Keratinocyte (primary cell): ENCODE measurements at places on chromosomes 2 and 18. TPM values are rescaled to one million over a fixed set of nuclear protein-coding genes. Genes with fewer than 3 reads are reported as not detected.

C18orf32 gene
- 22.7 to 35.7 TPM (median 23.5 TPM) in 3 replicates for polyA plus RNA-seq

- DNase-seq = no peak
Measured at GRCh38 chr2:190862571-190862991, 18.0 kb upstream of the GLS start.

- DNase-seq = no peak
Measured at GRCh38 chr18:41967680-41968079, 12.6 kb downstream of the PIK3C3 start.

DNA sequence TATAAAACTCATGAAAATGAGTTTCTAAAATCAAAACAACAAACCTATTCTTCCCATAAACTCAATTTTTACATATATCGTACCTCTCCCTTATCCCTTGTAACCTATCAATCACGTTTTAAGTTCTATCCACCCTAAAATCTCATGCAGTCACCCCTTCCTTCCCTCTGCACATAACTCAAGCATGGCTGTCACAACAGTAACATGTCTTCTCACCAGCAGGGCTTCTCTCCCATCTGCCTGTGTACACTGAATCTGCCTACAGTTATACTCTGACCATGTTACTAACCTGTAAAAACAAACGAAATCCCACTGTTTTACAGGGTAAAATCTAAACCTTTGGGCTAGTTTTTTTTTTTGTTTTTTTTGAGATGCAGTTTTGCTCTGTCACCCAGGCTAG is 68.2 kb downstream of the MAP4K3 start:
- no peak for DNase-seq

DSC2 gene
- polyA plus RNA-seq = 32.1 to 48.6 TPM (median 37.1 TPM) in 3 replicates

DNA sequence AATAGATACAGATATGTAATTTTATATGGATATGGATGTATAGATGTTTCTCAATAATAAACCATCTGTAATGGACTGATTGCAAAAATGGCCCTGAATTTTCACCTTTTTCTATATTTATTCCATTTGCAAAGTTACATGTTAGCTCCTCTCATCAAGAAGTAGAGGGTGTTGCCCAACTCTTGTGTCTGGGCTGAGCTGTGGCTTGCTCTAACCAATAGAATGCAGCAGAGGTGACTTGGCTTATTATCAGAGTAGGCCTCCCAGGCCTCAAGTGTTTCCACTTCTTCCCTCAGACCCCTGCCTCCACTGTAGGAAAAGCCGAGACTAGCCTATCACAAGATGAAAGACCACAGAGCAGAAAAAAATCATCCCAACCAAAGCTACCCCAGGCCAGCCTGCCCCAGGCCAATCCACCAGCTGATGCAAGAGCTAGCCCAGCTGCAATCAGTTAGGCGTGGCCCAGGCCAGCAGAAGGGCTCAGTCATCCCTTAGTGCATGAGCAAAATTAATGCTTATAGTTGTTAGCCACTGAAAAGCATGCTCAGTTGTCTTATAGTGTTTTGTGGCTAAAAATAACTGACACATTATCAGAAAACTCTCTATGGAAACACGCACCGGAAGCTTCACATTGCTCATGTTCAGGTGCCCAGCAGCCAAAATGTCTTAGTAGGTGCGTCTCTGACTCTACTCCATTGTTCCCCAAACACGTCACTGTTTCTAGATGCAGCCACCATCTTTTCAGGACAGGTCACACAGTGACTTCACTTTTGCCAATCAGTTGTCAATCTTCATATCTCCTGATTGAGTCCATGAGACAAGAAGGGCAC is 464.0 kb downstream of the FBXO15 start:
- DNase-seq = no peak

DNA sequence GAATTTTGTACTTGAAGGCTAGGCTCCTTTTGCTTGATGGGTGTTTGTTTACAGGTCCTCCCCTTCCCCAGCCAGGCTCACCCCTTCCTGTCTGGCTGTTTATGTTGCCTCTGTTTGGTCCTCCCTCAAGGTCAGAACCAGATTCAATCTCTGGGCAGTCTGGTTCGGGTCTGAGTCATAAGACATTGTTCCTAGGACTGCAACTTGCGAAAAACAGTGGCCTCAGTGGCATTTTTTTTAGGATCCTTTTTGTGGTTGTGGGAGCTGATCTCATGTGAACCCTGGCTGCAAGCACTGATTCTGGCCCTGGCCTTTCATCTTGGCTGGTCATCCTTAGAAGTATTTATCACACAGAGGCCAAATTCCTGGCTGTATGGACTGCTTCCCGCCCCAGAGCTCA is 370.4 kb downstream of the CLIP4 start:
- DNase-seq = no peak

FOXD4L1 gene
- 0.05 to 0.09 TPM (median 0.08 TPM) in 3 replicates for polyA plus RNA-seq

BCL11A gene
- polyA plus RNA-seq = 3.8 to 5.3 TPM (median 5.0 TPM) in 3 replicates

INHA gene
- 0.18 to 0.79 TPM (median 0.20 TPM) in 3 replicates for polyA plus RNA-seq

RGPD3 gene
- 0.06 to 0.09 TPM (median 0.06 TPM) in 3 replicates for polyA plus RNA-seq

DNA sequence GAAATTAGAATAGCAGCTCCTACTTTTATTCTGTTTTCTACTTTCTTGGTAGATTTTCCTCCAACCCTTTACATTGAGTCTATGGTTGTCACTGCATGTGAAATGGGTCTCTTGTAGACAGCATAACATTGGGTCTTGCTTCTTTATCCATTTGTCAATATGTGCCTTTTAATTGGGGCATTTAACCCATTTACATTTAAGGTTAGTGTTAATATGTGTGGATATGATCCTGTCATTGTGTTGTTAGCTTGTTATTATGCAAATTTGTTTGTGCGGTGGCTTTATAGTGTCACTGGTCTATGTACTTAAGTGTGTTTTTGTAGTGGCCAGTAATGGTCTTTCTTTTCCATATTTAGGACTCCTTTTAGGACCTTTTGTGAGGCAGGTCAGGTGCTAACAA is 276.9 kb upstream of the SPHKAP start:
- DNase-seq = no peak

CNDP1 gene
- polyA plus RNA-seq = not detected in 3 replicates

DNA sequence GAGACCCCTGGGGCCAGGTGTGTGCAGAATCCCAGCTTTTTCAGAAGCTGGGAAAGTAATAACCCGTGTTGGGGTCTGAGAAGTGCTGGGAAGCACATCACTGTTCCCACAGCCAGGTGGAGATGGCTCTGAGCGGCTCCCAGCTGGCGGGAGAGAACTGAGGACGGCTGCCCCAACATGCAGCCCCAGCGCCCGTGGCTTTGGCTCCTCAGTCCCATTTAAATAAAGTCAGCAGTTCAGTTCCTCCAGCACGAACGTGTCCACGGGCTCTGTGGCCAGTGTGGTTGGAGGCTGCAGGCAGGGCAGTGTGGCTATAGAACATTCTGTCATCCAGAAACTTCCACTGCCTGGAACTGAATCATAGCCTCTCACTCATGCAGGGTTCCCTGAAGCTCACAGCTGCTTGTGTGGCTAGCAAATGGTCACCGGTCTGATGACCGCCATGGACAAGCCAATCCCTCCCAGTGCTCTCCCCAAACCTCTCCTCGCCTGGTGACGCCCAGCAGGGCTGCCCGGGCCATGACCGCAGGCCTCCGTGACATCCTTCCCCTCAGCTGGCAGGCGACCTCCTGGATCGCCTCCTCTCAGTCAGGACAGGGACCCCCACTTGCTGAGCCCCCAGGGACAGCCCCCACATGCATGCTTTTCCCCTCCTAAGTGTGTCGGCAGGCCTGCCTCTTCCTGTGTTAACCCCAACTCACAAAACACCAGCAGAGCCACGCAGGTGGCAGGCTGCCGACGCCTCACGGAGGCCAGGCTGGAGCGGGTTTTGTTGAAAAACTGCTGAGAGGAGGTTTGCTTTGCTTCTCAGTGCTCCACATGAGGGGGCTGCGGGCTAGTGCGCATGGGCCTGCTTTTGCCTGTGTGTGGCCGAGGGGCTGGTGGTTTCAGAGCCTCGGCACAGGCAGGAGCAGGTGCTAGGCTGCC is 1.3 kb downstream of the RTP5 start:
- DNase-seq = no peak

TYW5 gene
- polyA plus RNA-seq = 6.9 to 9.9 TPM (median 7.0 TPM) in 3 replicates

GRCh38 chr2:72803151-72803550 is 22.7 kb downstream of the EXOC6B start:
- no peak for DNase-seq

TMEM169 gene
- 0.07 to 0.08 TPM in 2 of 3 replicates, not detected in the other for polyA plus RNA-seq

GALR1 gene
- not detected in 3 replicates for polyA plus RNA-seq

- no peak for DNase-seq
Measured at GRCh38 chr2:99624677-99625076, 134.9 kb upstream of the REV1 start.

GRCh38 chr2:65483763-65484162 is 51.4 kb upstream of the SPRED2 start:
- no peak for DNase-seq

TRIM43 gene
- polyA plus RNA-seq = not detected in 3 replicates

DNA sequence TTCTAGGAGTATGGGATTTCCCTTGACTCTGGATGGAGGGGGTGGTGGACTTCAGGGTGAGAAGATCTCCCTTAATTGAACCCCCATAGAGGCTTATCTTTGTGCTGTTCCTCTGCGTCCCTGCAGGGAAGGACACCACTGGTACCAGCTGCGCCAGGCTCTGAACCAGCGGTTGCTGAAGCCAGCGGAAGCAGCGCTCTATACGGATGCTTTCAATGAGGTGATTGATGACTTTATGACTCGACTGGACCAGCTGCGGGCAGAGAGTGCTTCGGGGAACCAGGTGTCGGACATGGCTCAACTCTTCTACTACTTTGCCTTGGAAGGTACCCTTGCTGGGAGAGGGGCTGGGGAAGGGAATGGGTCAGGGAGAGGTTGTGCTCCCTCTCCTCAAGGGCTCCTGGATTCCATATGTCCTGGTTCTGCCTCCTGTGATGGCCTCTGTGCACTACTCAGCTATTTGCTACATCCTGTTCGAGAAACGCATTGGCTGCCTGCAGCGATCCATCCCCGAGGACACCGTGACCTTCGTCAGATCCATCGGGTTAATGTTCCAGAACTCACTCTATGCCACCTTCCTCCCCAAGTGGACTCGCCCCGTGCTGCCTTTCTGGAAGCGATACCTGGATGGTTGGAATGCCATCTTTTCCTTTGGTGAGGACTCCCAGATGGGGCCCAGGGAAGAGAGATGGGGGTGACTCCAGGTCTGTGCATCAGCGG is 19.3 kb downstream of the PRKAG3 start:
- no peak for DNase-seq

EN1 gene
- 0.05 to 0.24 TPM (median 0.08 TPM) in 3 replicates for polyA plus RNA-seq

GRCh38 chr18:66226782-66227181 is 377.1 kb downstream of the CDH19 start:
- no peak for DNase-seq

DNA sequence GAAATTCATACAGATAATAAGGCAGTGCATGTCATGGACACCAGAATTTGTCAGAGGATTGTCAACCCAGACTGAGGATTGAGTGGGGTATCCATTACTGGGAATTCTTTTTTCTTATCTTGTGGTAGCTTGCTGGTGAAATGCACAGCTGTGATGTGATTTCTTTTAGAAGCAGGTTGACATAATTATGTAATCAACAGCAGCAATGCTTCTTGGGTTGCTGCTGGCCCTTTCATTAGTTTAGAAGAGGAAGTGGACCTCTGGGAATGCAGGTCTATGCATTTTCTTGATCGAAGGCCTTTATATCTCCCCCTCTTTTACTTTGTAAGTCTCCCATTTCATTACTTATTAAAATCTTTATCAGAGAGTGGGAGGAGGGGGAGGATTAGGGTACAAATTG is 319.9 kb downstream of the AGPS start:
- DNase-seq = no peak

SLC4A3 gene
- 6.2 to 11.4 TPM (median 9.6 TPM) in 3 replicates for polyA plus RNA-seq

GALNT5 gene
- 6.8 to 10.9 TPM (median 8.3 TPM) in 3 replicates for polyA plus RNA-seq

DNA sequence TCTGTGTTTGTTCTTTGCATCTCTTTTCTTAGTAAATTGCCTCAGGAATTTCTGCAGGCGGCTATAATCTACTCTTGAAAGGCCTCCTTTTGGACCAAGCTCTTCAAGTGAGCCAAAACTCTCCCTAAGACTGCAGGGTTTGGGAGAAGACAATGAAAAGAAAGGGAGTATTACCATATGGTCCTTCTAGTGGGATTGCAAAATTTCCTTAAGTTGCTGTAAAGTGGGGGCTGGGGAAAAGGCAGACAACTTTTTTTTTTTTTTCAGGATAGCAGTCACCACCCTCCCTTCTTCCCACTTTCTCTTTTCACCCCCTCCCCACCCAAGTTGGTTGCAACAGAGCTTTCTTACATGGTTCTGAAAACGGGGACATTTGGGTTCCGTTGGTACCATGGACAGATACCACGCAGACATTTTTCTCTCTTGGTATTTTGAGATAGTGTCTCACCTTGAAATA is 183.7 kb downstream of the FHOD3 start:
- no peak for DNase-seq

LONRF2 gene
- polyA plus RNA-seq = not detected in 3 replicates

DNA sequence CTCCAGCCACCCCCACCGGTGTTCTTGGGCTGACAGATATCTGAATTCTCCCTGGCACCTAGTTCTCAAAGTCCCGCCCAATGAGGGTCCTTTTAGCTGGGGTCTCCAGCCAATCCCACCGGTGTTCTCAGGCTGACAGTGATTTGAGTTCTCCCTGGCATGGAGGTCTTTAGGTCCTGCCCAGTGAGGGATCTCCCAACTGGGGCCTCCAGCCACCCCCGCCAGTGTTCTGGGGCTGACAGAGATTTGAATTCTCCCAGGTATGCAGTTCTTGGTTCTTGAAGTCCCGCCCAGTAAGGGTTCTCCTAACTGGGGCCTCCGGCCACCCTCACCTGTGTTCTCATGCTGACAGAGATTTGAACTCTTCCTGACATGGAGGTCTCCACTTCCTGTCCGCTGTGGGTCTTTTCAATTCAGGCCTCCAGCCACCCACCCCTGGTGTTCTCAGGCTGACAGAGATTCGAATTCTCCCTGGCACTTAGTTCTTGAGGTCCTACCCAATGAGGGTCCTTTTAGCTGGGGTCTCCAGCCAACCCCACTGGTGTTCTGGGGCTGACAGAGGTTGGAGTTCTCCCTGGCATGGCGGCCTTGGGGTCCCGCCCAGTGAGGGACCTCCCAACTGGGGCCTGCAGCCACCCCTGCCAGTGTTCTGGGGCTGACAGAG is 154.6 kb downstream of the ANKRD36 start:
- DNase-seq = no peak

DNA sequence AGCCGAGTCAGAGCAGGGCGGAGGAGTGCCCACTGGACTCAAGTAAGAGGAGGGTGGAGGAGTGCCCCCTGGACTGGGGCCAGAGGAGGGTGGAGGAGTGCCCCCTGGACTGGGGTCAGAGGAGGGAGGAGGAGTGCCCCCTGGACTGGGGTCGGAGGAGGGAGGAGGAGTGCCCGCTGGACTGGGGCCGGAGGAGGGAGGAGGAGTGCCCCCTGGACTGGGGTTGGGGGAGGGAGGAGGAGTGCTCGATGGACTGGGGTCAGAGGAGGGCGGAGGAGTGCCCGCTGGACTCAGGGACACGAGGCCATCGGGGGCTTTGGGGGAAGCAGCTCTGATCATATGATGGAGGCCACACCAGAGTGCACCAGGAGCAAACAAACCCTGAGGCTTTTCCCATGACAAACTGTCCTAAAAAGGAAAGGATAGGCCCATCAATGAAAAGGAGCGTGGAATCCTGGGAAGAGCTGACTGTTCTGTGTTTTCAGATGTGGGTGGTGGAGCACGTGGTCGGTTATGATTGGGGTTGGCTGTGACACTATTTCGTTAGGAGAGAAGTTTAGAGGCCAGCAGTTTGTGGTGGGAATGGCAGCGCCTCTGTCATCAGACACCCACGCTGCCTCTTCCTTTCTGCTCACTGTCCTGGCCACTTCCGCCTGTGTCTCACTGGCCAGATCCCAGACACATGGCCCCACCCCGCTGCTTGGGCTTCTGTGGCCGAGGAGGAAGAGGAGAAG is 24.5 kb upstream of the HPCAL1 start:
- DNase-seq = no peak
